ENCODE measurements at places on chromosomes 1 and 21.

GRCh38 chr1:203069030-203069747 is 16.6 kb downstream of the MYOG start:
- no peak for DNase-seq

DNA sequence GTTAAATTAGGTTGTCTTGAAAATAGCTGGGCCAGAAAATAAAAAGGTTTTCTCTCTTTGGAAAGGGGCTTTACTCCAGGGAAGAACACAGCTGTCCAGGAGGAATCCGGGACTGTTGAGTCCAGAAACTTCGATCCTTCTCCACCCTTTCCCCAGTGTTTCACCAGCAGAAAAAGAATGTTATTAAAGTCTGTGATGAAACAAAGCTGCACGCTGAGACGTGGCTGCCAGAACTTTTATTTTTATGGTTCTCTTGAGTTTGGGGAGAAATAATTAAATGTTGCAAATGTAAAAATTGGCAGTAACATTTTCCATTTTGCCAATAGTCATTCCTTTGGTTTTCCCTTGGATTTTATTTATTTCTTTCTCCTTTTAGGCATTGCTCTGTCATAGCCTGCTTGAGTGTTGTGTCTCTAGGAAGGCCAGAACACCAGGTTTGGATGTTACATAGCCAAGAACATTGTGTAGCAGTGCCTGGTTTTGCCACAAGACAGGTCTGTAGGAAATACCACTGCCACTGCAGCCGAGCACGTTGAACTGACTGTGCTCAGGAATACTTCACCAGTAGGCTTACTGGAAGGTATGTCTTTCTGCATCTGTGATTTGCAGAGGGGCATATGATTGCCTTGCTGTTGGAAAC is 87.4 kb downstream of the ROR1 start:
- DNase-seq: no peak

DNA sequence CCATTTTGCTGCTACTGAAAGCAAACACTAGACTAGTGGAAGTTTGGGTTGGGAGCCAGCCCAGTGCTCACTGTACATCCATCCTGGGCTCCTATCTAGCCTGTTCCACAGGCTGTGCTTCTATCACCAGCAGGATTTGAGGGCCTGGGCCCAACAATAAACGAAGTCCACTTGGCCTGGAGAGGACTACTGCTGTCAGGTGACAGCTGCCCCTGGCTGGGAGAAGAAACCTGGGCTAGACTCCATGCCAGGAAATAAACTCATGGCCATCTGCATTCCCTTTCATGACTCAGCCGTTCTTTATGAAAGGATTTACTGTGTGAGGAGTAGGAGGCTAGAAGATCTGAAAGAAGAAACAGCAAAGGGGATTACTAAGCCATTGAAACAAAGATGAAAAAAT is 35.5 kb downstream of the COLGALT2 start:
- no peak for DNase-seq

DNA sequence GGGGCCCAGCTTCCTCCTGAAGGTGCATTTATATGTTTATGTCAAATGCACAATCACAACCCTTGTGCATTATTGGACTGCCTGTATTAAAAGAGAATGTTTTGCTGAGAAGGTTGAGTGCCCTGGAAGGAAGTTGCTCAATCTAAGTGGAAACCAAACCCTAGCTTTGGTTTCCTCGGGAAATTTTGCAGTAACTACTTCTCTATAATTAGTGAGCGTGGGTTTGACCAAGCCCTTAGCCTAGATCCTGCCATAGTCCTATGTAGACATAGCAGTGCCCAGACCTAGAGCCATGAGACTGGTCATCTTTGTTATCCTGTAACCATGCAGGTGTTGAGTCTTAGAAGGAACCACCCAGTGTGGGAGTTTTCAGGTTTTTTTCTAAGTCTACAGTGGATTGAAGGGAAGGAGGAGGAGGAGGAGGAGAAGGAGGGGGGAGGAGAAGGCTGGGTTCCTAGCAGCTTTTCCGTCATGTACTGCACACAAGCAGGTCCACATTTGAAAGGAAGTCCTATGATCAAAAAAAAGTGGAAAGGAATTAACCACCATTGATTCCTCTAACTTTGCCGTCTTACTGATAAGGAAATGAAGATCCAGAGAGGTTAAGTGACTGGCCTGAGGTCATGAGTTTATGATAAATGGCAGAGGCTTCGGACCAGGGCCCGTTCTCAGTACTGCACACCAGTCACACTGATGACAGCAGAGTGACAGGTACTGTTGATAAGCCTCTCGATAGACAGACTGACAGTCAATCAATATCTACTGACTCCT is 72.2 kb upstream of the LYST start:
- DNase-seq: no peak

Measured in H9 (cell line).